Activated T-helper 2 cell treated with anti-CD3 and anti-CD28 coated beads, Interferon-gamma antibody, Interleukin-2, Interleukin-4, amounts not matched to agents 10 μg/mL and 5 μg/mL and 100 μg/mL, durations not matched to agents 14 hours and 24 hours and 36 hours (primary cell): ENCODE measurements at places on chromosomes 12 and 14. TPM values are rescaled to one million over a fixed set of nuclear protein-coding genes. Genes with fewer than 3 reads are reported as not detected.

PGF gene
- total RNA-seq: 0.34 and 0.39 TPM in 2 replicates

LMNTD1 gene
- not detected in 2 replicates for total RNA-seq

- no peaks in the 10 kb centered on the region for H3K36me3 ChIP-seq
- H3K27me3 ChIP-seq: no peaks in the 10 kb centered on the region
- H3K4me1 ChIP-seq: no peaks in the 10 kb centered on the region
- no peak overlapping the region for H3K27ac ChIP-seq
- H3K4me3 ChIP-seq: no peak overlapping the region
- no peak for DNase-seq
These were observed 24.2 kb upstream of the NOVA1 start for GRCh38 chr14:26621807-26622560.

GRCh38 chr12:105264771-105265170, 28.8 kb upstream of the APPL2 start:
- H3K4me1 ChIP-seq: no peaks in the 10 kb centered on the region
- peaks cover 4% of the 10 kb centered on the region for H3K36me3 ChIP-seq
- H3K27ac ChIP-seq: no peak overlapping the region
- H3K27me3 ChIP-seq: no peaks in the 10 kb centered on the region

DNA sequence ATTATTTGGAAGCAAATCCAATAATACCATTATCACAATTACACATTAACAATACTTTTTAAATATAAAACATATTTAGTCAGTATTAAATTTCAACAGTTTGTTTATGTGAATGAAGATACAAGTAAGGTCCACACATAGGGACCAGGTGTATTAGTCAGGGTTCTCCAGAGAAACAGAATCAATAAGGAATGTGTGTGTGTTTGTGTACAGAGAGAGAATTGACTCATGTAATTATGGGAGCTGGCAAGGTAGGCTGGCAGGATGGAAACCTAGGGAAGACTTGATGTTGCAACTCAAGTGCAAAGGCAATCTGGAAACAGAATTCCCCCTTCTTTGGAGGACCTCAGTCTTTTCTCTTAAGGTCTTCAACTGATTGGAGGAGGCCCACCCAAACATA, 123.2 kb upstream of the OTX2 start:
- no peaks in the 10 kb centered on the region for H3K27me3 ChIP-seq
- H3K4me1 ChIP-seq: no peaks in the 10 kb centered on the region
- no peak overlapping the region for H3K4me3 ChIP-seq
- no peaks in the 10 kb centered on the region for H3K36me3 ChIP-seq
- no peak for DNase-seq

DNA sequence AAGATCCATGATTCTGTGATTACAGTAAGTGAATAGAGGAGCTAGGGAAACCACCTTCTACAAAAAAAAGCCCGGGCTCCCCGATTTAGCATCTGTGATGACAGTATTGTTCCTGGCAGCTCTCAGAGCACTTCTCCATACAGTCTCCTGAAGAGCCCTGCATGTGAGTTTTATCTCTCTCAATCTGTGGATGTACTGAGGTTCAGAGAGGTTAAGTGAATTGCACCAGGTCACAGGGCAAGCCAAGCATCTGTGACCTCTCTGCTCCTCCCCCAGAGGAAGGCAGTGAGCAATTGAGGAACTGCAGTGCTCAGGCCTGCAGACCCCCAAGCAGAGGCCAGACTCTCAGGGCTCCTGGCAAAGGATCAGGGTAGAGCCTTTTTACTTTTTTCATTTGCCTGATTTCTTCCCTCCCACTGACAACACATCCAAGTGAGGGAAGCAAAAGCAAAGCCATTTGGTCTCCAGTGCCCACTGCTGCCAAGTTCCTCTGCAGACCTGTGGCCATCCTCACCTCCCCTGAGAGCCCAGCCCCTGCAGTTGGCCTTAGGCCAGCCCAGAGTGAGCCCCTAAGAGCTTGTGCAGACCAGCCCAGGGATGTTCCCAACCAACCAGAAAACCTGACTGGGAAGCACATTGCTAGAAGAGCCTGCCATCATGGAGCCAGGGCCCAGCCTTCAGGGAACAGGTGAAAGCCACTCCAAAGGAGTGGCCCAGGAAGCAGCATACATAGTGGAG, 47.6 kb upstream of the PNMA1 start:
- peak overlapping the region; percentile 31 for H3K4me3 ChIP-seq
- peak overlapping the region; percentile 94 for H3K27ac ChIP-seq
- no peaks in the 10 kb centered on the region for H3K27me3 ChIP-seq
- DNase-seq: no peak

GAS2L3 gene
- total RNA-seq: 3.4 and 4.7 TPM in 2 replicates

DNA sequence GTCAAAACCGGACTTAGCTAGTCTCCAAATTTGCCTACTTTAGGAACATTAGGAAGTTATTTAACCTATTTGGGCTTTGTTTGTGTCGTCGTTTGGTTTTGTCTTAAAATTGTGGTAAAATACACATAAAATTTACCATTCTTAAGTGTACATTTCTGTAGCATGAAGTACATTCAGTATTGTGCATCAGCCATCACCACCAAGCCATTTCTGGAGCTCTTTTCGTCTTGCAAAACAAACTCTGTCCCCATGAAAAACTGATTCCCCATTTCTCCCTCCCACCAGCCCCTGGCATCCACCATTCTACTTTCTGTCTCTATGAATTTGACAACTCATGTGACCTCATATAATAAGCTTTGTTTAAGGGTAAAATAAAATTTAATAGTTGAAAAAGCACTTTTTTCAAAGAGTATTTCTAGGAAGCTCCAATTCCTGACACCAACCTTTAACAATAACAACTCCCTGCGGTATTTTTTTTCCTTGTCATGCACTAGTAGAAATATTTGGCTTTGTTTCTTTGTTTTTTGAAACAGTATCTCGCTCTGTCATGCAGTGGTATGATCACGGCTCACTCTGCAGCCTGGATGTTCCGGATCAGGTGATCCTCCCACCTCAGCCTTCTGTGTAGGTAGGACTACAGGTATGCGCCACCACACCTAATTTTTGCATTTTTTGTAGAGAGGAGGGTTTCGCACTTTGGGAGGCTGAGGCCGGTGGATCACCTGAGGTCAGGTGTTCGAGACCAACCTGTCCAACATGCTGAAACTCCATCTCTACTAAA, 3.6 kb upstream of the UBC start:
- peak overlapping the region; percentile 86 for H3K4me3 ChIP-seq
- H3K27me3 ChIP-seq: no peaks in the 10 kb centered on the region
- peaks cover 65% of the 10 kb centered on the region for H3K4me1 ChIP-seq
- DNase-seq: no peak
- peaks cover 16% of the 10 kb centered on the region for H3K36me3 ChIP-seq
- H3K27ac ChIP-seq: peak overlapping the region; percentile 98

- H3K27me3 ChIP-seq: peaks cover 60% of the 10 kb centered on the region
- H3K36me3 ChIP-seq: no peaks in the 10 kb centered on the region
- H3K4me1 ChIP-seq: no peaks in the 10 kb centered on the region
- H3K4me3 ChIP-seq: no peak overlapping the region
These were observed 251.8 kb downstream of the APAF1 start for GRCh38 chr12:98896938-98897337.

DNA sequence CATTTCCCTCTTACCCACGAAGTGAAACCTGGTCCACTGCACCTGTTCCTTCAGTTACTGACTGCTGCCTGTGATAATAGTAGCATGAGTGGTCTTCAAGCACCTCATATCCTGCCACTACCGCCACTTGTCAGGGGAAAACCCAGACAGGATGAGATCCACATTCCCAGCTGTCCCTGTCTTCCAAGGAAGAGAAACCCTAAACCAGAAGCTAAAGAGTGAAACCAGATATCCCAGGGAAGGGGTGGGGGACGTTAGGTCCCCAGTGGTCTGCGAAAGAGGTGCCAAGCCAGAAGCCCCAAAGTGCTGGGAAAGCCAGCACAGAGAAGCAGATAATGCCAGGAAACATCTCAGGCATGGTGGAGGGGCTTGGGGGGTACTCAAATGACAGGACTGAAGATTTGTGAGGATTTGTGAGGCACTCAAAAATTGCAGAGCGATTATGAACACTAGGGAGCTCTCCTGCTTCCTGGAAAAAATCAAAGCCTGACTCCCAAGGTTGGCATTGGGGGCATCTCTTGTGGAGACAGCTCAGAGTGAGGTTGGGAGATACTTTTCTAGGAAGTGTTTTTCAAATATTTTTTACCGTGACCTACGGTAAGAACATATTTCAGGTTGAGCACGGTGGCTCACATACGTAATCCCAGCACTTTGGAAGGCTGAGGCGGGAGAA, 77.9 kb downstream of the TMEM30B start:
- H3K4me1 ChIP-seq: no peaks in the 10 kb centered on the region
- H3K27ac ChIP-seq: no peak overlapping the region
- peaks cover 23% of the 10 kb centered on the region for H3K27me3 ChIP-seq
- no peak for DNase-seq
- H3K36me3 ChIP-seq: no peaks in the 10 kb centered on the region
- H3K4me3 ChIP-seq: no peak overlapping the region

DNA sequence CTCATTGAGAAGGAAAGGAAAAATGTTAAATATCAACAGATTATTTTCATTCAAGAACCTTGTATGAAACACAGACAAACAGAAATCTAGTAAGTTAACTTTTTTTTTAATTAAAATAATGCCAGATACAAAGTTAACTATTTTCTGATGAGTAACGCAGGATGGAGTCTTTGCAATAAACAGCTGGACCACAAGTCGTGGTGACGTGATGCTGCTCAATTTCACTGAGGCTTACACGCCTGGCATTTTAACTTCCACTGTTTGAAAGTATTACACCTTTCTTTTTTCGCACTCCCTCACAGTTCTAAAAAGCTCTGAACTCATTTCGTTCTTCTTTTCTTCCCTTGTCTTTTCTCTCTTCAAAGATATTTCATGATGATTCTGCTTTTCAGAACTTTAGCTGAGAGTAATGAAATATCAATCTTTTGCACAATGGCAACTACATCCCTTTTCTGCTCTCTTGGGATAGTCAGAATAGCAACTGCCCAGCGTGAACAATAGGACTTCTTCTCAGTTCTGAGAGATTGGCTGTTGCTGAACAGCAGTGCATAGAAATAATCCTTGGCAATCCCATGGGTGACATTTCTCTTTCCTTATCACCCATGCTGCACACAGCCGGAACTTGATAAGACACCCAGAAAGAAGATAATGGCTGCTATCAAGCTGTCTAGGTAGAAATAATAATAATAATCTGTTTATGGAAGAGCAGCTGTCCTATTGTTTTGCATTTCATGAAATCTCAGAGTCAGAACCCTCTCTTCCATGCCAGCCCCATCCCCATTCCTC, 160.5 kb downstream of the BTG1 start:
- no peak overlapping the region for H3K27ac ChIP-seq
- H3K4me1 ChIP-seq: peaks cover 16% of the 10 kb centered on the region
- H3K36me3 ChIP-seq: no peaks in the 10 kb centered on the region
- no peak overlapping the region for H3K4me3 ChIP-seq

GLT1D1 gene
- total RNA-seq: 3.2 and 3.8 TPM in 2 replicates
